Neural cell (in vitro differentiated cells): ENCODE measurements at places on chromosomes 7 and 10. TPM values are rescaled to one million over a fixed set of nuclear protein-coding genes. Genes with fewer than 3 reads are reported as not detected.

ASB15 gene
- polyA plus RNA-seq: not detected in 2 replicates

CTNNA3 gene
- 0.06 and 0.14 TPM in 2 replicates for polyA plus RNA-seq

GJD4 gene
- polyA plus RNA-seq: not detected in 2 replicates

CDC14C gene
- not detected in 2 replicates for polyA plus RNA-seq

RNF32 gene
- 1.8 and 2.6 TPM in 2 replicates for polyA plus RNA-seq

PTPN12 gene
- 38.0 and 49.5 TPM in 2 replicates for polyA plus RNA-seq

SMO gene
- polyA plus RNA-seq: 8.8 and 14.7 TPM in 2 replicates

EGFR gene
- polyA plus RNA-seq: 0.02 and 0.22 TPM in 2 replicates

MDH2 gene
- polyA plus RNA-seq: 55.3 and 60.5 TPM in 2 replicates

TAF6 gene
- polyA plus RNA-seq: 23.4 and 40.3 TPM in 2 replicates

BAMBI gene
- polyA plus RNA-seq: 0.54 and 1.6 TPM in 2 replicates

DDX56 gene
- polyA plus RNA-seq: 80.6 and 86.6 TPM in 2 replicates

HABP2 gene
- polyA plus RNA-seq: not detected in 2 replicates

CLCN1 gene
- 0.20 TPM in 1 of 2 replicates, not detected in the other for polyA plus RNA-seq

PDZD7 gene
- 1.5 and 2.6 TPM in 2 replicates for polyA plus RNA-seq

WNT8B gene
- 0.37 TPM in 1 of 2 replicates, not detected in the other for polyA plus RNA-seq

ADCY1 gene
- polyA plus RNA-seq: 14.8 and 18.7 TPM in 2 replicates

RELN gene
- 169 and 178 TPM in 2 replicates for polyA plus RNA-seq

CHST3 gene
- 4.1 and 6.0 TPM in 2 replicates for polyA plus RNA-seq

AKR1C3 gene
- 1.7 and 2.7 TPM in 2 replicates for polyA plus RNA-seq

KIN gene
- polyA plus RNA-seq: 22.4 and 24.4 TPM in 2 replicates

C10orf105 gene
- 0.11 TPM in 1 of 2 replicates, not detected in the other for polyA plus RNA-seq

ACTR3C gene
- not detected in 2 replicates for polyA plus RNA-seq

CHRM2 gene
- 0.05 TPM in 1 of 2 replicates, not detected in the other for polyA plus RNA-seq

AS3MT gene
- 16.9 and 17.6 TPM in 2 replicates for polyA plus RNA-seq

ASIC3 gene
- 3.3 and 4.4 TPM in 2 replicates for polyA plus RNA-seq

ABLIM1 gene
- polyA plus RNA-seq: 9.6 and 10.1 TPM in 2 replicates

PON3 gene
- not detected in 2 replicates for polyA plus RNA-seq

HOXA9 gene
- not detected in 2 replicates for polyA plus RNA-seq

GRID2IP gene
- polyA plus RNA-seq: 0.32 TPM in 1 of 2 replicates, not detected in the other

ACBD7 gene
- 3.3 and 7.8 TPM in 2 replicates for polyA plus RNA-seq

GALNT17 gene
- polyA plus RNA-seq: 15.7 and 17.6 TPM in 2 replicates

BICC1 gene
- polyA plus RNA-seq: 7.6 and 10.8 TPM in 2 replicates

VWDE gene
- polyA plus RNA-seq: 0.27 and 0.48 TPM in 2 replicates

CFAP43 gene
- 2.2 and 5.0 TPM in 2 replicates for polyA plus RNA-seq

LRRC72 gene
- not detected in 2 replicates for polyA plus RNA-seq

LRRC18 gene
- polyA plus RNA-seq: not detected in 2 replicates

GDF2 gene
- polyA plus RNA-seq: not detected in 2 replicates

OR2A12 gene
- not detected in 2 replicates for polyA plus RNA-seq

C10orf62 gene
- not detected in 2 replicates for polyA plus RNA-seq

AP1S1 gene
- 344 and 389 TPM in 2 replicates for polyA plus RNA-seq
